ENCODE measurements at places on chromosomes 5 and 9.
A peak's percentile ranks its signal among the peaks of the same experiment; 100 is the strongest.

- no peak for DNase-seq
These were observed 124.5 kb downstream of the EDIL3 start for GRCh38 chr5:84260140-84260539.

DNA sequence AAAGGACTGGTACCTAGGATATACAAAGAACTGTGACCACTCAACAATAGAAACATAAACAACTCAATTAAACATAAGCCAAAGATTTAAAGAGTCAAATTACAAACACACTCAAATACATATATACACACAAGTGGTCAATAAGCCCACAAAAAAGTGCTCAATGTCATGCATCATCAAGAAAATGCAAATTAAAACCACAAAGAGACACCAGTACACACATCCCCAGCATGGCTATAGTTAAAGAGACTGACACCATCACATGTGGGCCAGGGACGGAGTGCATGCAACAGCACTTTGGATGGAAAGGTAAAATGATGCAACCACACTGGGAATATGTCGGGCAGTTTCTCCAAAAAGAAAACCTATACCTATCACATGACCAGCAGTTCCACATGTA lies 89.7 kb downstream of the CAAP1 start:
- DNase-seq = no peak

DNA sequence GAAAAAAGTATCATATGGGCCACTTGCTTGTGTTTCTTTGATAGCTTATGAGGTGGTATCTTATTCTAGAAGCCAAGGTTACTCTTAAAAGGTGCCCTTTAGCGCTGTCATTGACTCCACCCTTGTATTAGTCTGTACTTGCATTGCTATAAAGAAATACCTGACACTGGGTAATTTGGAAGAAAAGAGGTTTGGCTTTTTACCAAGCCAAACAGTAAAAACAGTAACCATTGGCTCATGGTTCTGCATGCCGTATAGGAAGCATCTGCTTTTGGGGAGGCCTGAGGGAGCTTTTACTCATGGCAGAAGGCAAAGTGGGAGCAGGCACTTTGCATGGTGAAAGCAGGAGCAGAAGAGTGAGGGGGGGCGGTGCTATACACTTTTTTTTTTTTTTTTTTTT lies 87.4 kb downstream of the TEK start:
- no peak for DNase-seq

DNA sequence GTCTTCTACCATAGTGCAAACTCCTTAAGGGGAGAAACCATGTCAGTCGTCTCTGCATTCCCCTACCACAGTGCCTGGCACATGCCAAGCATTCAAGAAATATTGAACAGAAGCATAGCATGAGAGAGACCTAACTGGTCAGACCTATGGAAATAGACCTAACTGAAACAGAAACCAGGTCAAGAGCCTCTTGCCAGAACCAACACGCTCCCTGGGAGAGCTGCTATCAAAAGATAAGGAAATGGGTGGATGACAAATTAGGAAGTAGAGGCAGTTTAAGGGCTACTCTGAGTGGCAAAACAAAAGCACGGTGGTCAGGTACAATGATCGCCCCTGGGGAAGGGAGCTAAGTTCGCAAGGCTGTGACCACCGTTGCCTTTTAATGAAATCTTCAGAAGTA lies 66.0 kb upstream of the SMIM15 start:
- no peak for DNase-seq

DNA sequence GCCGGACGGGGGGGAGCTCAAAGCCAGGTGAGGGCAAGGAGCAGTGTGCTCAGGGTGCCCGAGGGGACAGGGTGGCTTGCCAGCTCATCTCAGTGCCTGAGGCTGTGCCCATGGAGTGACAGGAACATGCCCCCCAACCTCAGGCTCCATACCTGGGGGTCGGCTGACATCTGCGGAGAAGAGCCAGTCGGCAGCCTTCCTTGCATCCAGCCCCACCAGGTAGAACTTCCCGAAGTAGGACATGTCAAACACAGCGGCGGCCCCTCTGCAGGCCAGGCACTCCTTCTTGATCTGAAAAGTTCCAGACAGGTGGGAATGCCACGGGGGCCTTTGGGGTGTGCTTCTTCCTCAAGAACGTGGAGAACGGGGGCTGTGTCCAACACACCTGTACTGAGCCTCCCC lies 42.1 kb downstream of the SARDH start:
- DNase-seq = no peak

- DNase-seq = no peak
These were observed 333.6 kb downstream of the PIK3R1 start for GRCh38 chr5:68548959-68549676.

GRCh38 chr9:136011703-136012496 lies 50.7 kb upstream of the UBAC1 start:
- DNase-seq = peak; percentile 2

All from activated T-cell treated with anti-CD3 and anti-CD28 coated beads, Interleukin-2, amount 50 U/mL, for 4 hours (primary cell).